T-helper 1 cell treated with Interleukin-12 subunit alpha and Interleukin-12 subunit beta and Interleukin-4 antibody, amounts not matched to agents 30 ng/mL and 1 ng/mL, for 36 hours (primary cell): ENCODE measurements at places on chromosomes 4 and X. TPM values are rescaled to one million over a fixed set of nuclear protein-coding genes. Genes with fewer than 3 reads are reported as not detected.

KIAA0232 gene
- 20.1 and 20.4 TPM in 2 replicates for total RNA-seq

TMSB4X gene
- 14,146 and 14,202 TPM in 2 replicates for total RNA-seq

NLGN3 gene
- total RNA-seq, result 2.3 and 3.1 TPM in 2 replicates

PPP1R2C gene
- total RNA-seq, result not detected in 2 replicates

GYG2 gene
- total RNA-seq, result not detected in 2 replicates

USP26 gene
- total RNA-seq, result not detected in 2 replicates

S100P gene
- total RNA-seq, result 15.5 and 18.8 TPM in 2 replicates

EDNRA gene
- total RNA-seq, result not detected in 2 replicates

FANCB gene
- total RNA-seq, result 9.9 and 11.2 TPM in 2 replicates

PCDH19 gene
- not detected in 2 replicates for total RNA-seq

DNASE1L1 gene
- total RNA-seq, result 17.3 and 21.8 TPM in 2 replicates

NIPAL1 gene
- total RNA-seq, result 0.85 and 1.1 TPM in 2 replicates

CPLX1 gene
- 2.1 and 3.1 TPM in 2 replicates for total RNA-seq

RRH gene
- 0.15 TPM in 1 of 2 replicates, not detected in the other for total RNA-seq

PPAT gene
- total RNA-seq, result 26.4 and 29.3 TPM in 2 replicates

SPARCL1 gene
- total RNA-seq, result not detected in 2 replicates

TMPRSS11A gene
- total RNA-seq, result not detected in 2 replicates

PRAF2 gene
- 20.9 and 22.2 TPM in 2 replicates for total RNA-seq

BEND2 gene
- not detected in 2 replicates for total RNA-seq

DOK7 gene
- not detected in 2 replicates for total RNA-seq

ADH1C gene
- not detected in 2 replicates for total RNA-seq

ZFYVE28 gene
- total RNA-seq, result 21.2 and 21.6 TPM in 2 replicates

SPIN4 gene
- total RNA-seq, result 4.8 and 5.0 TPM in 2 replicates

GSX2 gene
- not detected in 2 replicates for total RNA-seq

TMEM150C gene
- not detected in 2 replicates for total RNA-seq

ZMAT1 gene
- total RNA-seq, result 1.6 and 1.9 TPM in 2 replicates

ASB5 gene
- not detected in 2 replicates for total RNA-seq

GAR1 gene
- 27.7 and 29.1 TPM in 2 replicates for total RNA-seq

DGKK gene
- total RNA-seq, result not detected in 2 replicates
